ENCODE measurements at places on chromosomes 5 and 9.

DNA sequence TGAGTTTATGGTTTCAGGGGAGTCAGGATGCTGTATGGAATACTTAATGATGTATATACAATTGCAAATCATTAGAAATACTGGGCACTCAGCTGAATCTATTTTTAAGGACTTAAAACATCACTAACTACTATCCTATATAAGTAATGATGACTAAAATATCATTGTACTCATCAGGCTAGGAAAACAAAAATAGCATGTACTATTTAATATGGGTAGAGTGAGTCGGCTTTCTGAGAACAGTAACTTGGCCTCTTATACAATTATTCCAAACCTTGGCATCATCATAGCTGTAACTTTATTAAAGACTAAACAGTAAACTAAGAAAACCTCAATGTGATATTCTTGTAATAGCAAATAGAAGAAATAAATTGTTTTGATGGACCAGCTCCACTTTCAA lies 94.5 kb downstream of the PJA2 start:
- DNase-seq, result no peak

- DNase-seq, result no peak
Measured at GRCh38 chr9:23611869-23612268, 214.2 kb downstream of the ELAVL2 start.

- DNase-seq, result no peak
Measured at GRCh38 chr5:94928891-94929290, 310.4 kb downstream of the SLF1 start.

- DNase-seq, result no peak
Measured at GRCh38 chr5:176489077-176489476, 40.9 kb downstream of the FAF2 start.

DNA sequence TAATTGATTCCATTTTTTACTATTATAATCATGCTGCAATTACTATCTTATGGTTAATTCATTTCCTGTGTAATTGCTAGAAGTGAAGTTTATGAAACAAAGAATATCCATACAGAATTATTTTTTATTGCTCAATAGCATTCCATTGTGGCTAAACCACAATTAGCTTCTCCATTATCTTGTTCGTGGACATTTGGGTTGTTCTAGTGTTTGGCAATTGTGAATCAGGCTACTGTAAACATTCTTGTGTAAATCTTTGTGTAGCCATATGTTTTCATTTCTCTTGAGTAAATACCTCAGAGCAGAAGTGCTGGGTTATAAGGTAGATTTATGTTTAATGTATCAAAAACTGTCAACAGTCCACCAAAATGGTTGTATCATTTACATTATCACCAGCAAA lies 341.1 kb downstream of the MAT2B start:
- no peak for DNase-seq
